ENCODE measurements at places on chromosomes 13 and 19.
A peak's percentile ranks its signal among the peaks of the same experiment; 100 is the strongest.

- no peak for DNase-seq
Measured at GRCh38 chr19:42323473-42323851, 2.0 kb upstream of the MEGF8 start.

GRCh38 chr19:6697291-6697690 is 23.2 kb downstream of the C3 start:
- DNase-seq: no peak

GRCh38 chr13:49140910-49141611 is 79.1 kb upstream of the MLNR start:
- no peak for DNase-seq

DNA sequence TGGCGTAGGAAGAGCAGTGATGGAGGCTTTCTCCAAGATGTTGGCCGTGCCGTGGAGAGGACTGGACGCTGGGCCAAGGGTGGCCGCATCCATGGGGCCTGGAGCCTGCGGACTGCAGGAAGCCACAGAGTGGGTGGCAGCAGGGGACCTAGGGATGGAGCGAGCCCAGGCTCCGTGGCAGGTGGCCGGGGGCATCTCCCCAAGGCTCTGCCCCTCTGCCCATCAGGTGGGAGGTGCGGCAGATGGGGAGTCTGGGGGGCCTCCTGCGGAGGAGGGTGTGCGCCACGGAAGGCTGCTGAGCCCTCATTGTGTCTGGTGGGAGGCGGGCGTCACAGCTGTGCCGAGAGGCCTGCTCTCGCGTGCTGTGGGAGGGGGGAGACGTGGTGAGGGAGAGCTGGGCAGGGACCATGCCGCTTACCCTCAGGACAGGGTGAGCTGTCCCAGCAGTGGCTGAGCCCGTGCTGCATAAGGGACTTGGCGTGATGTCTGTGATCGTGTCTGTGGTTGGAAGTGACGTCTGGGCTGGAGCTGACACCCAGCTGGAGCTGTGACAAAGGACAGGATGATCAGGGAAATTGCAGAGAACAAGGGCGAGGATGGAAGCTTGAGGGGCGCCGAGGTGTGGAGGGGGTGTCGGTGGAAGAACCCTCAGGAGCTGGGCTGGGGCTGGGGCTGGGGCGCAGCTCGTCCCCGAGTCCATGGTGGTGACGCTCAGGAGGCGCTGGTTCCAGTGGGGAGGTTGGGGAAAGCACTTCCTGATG is 13.4 kb downstream of the MCF2L start:
- no peak for DNase-seq

DNA sequence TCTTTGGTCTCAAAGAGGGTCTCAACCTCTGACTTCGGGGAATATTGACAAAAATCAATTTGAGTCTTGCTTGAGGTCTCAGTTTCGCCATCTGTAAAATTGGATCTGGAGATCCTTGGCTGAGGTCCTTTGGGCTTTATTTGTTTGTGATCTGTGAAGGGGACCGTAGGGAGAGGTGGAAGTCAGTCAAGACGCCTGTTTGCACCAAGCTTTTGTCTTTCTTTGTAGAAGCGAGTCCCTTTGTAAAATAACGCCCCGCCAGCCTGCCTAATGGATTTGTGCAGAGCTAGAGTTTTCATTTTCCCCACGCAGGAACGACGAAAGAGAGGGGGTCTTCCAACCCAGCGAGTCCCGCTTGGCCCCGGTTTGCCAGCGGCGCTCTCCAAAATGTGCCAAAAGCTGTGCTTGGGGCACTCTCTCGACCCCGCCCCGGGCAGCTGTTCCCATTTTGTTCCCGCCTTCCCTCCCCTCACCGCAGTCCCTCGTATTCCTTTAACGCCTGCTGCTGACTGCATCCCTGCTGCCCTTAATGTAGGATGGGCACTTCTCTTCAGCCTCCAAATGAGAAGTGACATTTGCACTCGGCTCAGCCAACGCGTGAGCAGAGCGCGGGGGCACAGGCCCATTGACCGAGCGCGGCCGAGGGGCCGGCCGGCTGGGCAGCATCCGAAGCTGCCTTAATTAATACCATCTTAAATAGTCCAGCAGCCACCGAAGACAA is 13.0 kb downstream of the ZIC5 start:
- DNase-seq: no peak

DNA sequence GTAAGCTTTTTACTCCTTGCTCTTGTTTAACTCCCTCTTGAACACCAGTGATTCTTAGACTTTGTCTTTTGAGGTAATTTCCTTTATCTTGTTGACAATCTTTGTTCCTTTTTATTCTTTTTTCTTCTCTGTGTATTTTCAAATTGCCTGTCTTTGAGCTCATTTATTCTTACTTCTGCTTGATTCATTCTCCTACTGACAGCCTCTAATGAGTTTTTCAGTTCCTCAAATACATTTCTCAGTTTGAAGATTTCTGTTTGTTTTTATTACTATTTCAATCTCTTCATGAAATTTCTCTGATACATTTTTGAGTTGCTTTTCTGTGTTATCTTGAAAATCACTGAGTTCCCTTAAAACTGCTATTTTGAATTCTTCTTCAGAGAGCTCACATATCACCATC is 154.1 kb downstream of the ATP8A2 start:
- DNase-seq: no peak

DNA sequence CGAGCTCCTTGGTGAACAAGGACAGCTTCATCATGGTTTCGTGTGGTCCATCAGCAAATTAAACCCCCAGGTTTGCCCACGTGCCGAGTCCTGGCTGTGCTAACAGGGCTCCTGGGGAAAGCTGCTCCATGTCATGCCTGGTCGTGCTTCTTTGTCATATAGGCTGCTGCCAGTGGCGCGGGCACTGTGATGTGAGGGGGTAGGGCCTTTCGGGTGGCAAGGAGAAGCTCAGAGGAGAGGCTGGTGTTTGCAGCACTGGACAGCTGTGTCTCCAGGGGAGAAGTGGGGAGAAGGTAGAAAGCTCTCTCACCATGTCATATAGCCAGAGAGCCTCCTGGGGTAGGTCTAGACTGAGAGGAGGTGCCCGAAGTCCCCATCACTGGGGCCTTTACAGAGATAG is 13.3 kb downstream of the VSTM2B start:
- no peak for DNase-seq

DNA sequence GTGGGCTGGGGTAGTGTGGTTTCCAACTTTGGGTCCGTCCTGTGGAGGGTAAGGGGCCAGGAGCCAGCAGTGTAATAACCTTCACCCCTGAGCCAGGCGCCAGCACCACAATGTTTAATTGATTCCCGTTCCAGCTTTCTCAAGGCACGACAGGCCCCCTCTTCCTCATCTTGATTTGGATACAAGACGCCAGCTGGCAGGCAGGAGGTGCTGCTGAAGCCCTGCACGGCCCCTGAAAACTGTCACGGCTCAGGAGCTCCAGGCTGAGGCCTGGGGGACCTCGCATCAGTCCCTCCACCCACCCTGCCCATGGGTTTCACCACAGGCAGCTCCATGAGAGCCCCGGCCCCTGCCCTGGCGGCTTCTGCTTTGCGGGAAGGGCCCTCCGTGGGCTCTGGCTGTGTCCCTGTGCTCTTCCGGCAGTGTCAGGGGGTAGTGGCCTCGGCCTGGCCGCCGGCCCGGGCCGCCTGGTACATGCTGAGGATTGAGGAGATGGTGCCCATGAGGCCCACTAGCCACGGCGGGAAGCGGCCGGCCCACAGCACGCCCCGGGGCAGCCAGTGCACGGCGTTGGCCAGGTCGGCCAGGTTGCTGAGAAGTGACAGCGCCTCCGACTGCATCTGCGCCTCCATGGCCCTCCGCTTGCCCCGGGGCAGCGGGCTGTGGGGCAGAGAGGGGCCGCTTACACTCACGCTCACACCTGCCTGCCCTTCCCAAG is 11.9 kb downstream of the PEX11G start:
- DNase-seq: no peak

GRCh38 chr19:49186108-49186507 is 28.5 kb downstream of the TRPM4 start:
- DNase-seq: no peak

- no peak for DNase-seq
Measured at GRCh38 chr19:45171211-45171623, 6.8 kb downstream of the TRAPPC6A start.

DNA sequence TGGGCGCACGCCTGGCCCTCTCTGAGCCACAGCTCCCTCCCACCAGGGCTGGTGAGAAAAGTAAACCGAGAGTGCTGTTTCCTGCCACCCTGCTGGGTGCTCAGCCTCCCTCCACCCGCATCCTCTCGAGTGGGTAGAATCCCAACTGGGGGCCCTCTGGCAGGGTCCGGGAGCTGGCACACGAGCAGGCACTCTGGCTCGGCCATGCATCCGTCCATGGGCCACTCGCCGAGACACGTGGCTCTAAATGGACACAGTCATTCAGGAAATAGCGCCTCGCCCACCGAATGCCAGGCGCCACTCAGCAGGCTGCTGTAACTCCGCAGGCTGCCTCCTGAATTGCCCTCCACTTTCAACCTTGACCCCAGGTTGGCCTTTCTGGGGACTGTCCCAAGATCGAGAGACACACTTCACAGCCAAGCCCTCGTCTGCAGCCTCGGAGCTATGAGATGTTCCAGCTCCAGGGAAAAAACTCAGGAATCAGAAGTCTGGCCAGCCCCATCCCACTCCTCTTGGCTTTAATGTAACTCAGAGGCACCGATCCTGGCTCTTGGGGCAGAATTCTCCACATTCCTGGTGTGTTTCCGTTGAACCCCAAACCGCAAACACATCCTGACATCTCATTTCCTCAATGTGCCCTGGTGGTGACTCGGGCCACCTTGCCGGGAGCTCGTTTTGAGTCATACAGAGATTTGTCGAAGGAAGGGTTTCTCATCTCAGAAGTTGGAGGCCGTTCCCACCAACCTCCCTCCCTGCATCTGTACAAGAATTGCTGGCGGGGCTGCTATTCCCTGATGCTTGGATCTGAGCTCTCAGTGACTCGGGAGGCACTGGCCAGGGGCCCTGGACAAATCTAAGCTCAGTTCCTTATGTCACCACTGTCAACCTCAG is 14.1 kb downstream of the KLF2 start:
- DNase-seq: peak; percentile 95

GRCh38 chr13:20435616-20436368 is 89.9 kb downstream of the CRYL1 start:
- DNase-seq: no peak

DNA sequence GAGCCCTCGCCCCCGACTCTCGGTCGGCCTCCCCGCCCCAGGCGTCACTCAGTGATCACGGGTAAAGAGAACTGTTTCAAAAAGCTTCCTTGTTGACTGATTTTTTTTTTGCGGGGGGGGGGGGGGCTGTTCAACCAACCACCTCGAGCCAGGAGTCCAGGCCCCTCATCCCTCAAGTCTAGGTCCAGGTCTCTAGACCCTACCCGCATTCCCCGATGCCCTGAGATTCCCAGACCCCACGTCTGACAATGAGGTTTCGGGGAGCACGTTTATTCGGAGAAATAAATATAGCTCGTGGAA is 4.3 kb downstream of the HRC start:
- no peak for DNase-seq

DNA sequence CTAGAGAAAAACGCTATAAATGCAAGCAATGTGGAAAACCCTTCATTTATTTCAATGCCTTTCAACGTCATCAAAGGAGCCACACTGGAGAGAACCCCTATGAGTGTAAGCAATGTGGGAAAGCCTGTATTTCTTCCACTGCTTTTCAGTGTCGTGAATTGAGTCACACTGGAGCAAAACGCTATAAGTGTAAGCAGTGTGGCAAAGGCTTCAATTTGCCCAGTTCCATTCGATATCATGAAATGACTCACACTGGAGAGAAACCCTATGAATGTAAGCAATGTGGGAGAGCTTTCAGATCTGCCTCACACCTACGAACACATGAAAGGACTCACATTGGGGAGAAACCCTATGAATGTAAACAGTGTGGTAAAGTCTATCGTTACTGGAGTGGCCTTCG is 27.4 kb downstream of the ZNF20 start:
- no peak for DNase-seq

GRCh38 chr19:1134431-1134830 is 30.6 kb downstream of the GPX4 start:
- DNase-seq: no peak

GRCh38 chr13:33728271-33729037 is 89.5 kb upstream of the RFC3 start:
- no peak for DNase-seq

GRCh38 chr13:67506407-67506806 is 276.3 kb upstream of the PCDH9 start:
- DNase-seq: no peak

DNA sequence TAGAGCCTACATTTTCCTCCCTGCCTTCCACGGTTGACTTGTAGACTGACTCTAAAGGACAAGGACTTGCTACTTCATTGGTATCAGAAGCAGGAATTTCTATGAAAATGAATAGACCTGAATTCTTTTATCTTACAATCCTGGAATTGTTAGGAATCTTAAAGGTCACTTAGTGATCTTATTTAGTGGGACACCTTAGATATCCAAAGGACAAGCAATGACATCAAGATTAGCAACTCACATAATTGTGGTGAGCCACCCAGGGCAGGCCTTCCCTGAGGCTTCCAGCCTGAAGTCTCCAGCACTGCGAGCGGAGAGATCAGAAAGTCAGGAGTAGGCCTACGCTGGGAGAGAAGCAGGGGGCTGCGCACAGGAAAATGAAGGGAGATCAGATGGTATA is 37.8 kb downstream of the KLF5 start:
- no peak for DNase-seq

- no peak for DNase-seq
Measured at GRCh38 chr13:42751693-42752092, 29.7 kb upstream of the FAM216B start.

DNA sequence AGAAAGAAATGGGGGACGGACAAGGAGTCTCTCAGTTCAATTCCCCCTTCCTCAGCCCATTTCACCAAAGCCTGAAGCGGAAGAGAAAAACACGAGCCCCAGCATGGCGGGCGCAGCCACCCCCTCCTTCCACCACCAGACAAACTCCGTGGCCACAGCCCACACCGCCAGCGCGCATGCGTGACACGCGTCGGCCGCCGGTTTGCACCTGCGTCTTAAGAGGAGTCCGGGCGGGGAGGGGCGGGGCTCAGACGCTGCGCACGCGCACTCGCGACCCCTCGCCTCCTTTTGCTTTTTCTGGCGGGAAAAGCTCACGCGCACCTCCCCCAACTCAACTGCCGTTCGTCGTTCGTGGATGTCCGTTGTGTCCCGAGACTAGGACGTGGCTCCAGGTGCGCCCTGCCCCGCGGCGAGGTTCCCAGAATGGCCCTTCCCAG is at the start of gene KASH5:
Gene KASH5 (plus strand): TSS at position 314 of the 437 bp plus-strand sequence. CDS start 2,635 bp downstream, outside the sequence.
- DNase-seq: peak; percentile 74

GRCh38 chr19:2446381-2446780 is 10.4 kb downstream of the LMNB2 start:
- no peak for DNase-seq
